ENCODE measurements at places on chromosomes 2 and 18. TPM values are rescaled to one million over a fixed set of nuclear protein-coding genes. Genes with fewer than 3 reads are reported as not detected.

GRCh38 chr2:33222309-33222708 is 254.1 kb upstream of the RASGRP3 start:
- no peaks in the 10 kb centered on the region for H3K27me3 ChIP-seq
- peak overlapping the region; percentile 85 for H3K27ac ChIP-seq
- peak; percentile 71 for DNase-seq
- peaks cover 18% of the 10 kb centered on the region for H3K4me1 ChIP-seq
- H3K4me3 ChIP-seq, result no peak overlapping the region

- DNase-seq, result peak; percentile 40
- H3K27me3 ChIP-seq, result peaks cover 41% of the 10 kb centered on the region
- no peak overlapping the region for H3K27ac ChIP-seq
- H3K4me3 ChIP-seq, result no peak overlapping the region
- no peaks in the 10 kb centered on the region for H3K36me3 ChIP-seq
These were observed 202.1 kb downstream of the RNF144A start for GRCh38 chr2:7119132-7119835.

Gene GAL3ST2
- 0.37 TPM for total RNA-seq

GRCh38 chr18:45619062-45619825 is 4.0 kb downstream of the SLC14A2 start:
- H3K4me1 ChIP-seq, result peaks cover 11% of the 10 kb centered on the region
- H3K27me3 ChIP-seq, result peaks cover 15% of the 10 kb centered on the region
- H3K4me3 ChIP-seq, result no peak overlapping the region
- no peak overlapping the region for H3K27ac ChIP-seq
- H3K36me3 ChIP-seq, result no peaks in the 10 kb centered on the region
- no peak for DNase-seq

- H3K4me1 ChIP-seq, result no peaks in the 10 kb centered on the region
- no peak overlapping the region for H3K27ac ChIP-seq
- peaks cover 52% of the 10 kb centered on the region for H3K27me3 ChIP-seq
- DNase-seq, result peak; percentile 27
- no peaks in the 10 kb centered on the region for H3K36me3 ChIP-seq
- no peak overlapping the region for H3K4me3 ChIP-seq
These were observed 142.9 kb upstream of the NXPH2 start for GRCh38 chr2:138922973-138923563.

GRCh38 chr2:176999301-176999700 is 213.3 kb upstream of the HNRNPA3 start:
- H3K27me3 ChIP-seq, result peaks cover 37% of the 10 kb centered on the region
- DNase-seq, result peak; percentile 1
- H3K27ac ChIP-seq, result no peak overlapping the region
- no peaks in the 10 kb centered on the region for H3K36me3 ChIP-seq
- H3K4me3 ChIP-seq, result no peak overlapping the region

Gene SPTBN1
- total RNA-seq, result 148 TPM
